SK-N-SH (cell line): ENCODE measurements at places on chromosomes 7 and 10. TPM values are rescaled to one million over a fixed set of nuclear protein-coding genes. Genes with fewer than 3 reads are reported as not detected.

GRCh38 chr7:44057849-44058758, 7.3 kb downstream of the PGAM2 start:
- DNase-seq: no peak

CYP2C19 gene
- polyA plus RNA-seq: not detected in 2 replicates

SLC25A40 gene
- polyA plus RNA-seq: 5.5 and 8.5 TPM in 2 replicates

GRCh38 chr7:13778967-13779366, 210.5 kb downstream of the ETV1 start:
- DNase-seq: no peak

PDZD7 gene
- polyA plus RNA-seq: 1.9 and 2.3 TPM in 2 replicates
